ENCODE measurements at places on chromosomes 3 and 15. TPM values are rescaled to one million over a fixed set of nuclear protein-coding genes. Genes with fewer than 3 reads are reported as not detected.

DNA sequence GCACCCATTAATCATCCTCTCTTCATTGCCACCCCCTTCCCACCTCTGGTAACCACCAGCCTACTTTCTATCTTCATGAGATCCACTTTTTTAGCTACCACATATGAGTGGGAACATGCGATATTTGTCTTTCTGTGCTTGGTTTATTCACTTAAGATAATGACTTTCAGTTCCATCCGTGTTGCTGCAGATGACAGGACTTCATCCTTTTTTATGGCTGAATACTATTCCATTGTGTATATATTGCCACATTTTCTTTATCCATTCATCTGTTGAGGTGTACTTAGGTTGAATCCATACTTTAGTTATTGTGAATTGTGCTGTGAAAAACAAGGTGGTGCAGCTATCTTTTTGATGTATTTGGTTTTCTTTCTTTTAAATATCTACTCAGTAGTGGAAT is 53.3 kb upstream of the NR2C2 start:
- DNase-seq, result no peak

GRCh38 chr15:98684436-98684835 is 36.1 kb downstream of the IGF1R start:
- DNase-seq, result no peak

- no peak for DNase-seq
Measured at GRCh38 chr3:78986416-78987101, 781.2 kb downstream of the ROBO1 start.

The RAB6B gene
- polyA plus RNA-seq, result 0.16 TPM

The SENP7 gene
- polyA plus RNA-seq, result 10.4 TPM

All from HepG2 (cell line).